ENCODE measurements at places on chromosomes 12 and 14.

DNA sequence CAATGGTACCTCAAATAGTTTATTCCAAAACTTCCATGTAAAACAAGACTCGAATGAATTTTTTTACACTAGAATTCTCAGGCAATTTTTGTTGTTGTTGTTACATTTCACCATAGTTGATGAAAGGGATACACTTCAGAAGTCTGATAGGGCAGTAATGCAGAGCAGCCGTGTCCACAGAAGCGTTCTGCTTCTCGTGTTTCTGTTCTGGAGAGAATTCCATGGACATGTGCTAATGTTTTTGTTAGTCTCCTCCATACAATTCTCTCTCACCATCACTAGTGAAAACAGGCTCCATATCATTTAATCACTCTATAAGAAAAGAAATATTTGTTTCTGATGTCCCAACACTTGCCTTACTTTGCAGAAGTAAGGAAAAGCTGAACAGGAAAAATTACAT lies 606.1 kb downstream of the SLC16A7 start:
- DNase-seq: peak; percentile 69

GRCh38 chr12:124553862-124554428 lies 13.5 kb downstream of the NCOR2 start:
- no peak for DNase-seq

GRCh38 chr14:67734675-67735074 lies 33.0 kb downstream of the RDH12 start:
- DNase-seq: peak; percentile 5

DNA sequence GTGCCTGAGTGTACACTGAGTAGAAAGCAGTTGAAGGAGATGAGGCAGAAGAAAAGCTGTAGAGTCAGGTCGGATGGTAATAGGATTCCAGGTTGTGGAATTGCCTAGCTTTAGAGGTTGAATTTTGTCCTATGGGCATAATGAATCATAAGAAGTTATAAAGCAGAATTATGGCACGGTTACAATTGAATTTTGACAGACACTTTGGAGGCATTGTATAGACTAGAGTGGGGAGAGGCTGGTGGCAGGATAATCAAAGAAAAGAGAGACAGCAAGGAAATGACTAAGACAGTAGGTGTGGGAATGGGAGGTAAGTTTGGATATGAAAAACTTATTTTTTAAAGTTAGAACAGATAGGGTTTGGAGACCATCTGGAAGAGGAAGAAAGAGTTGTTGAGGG lies 102.6 kb downstream of the NTN4 start:
- no peak for DNase-seq

GRCh38 chr12:53207042-53207441 lies at the start of gene ITGB7:
Gene ITGB7 (minus strand): TSS chr12:53207251. CDS start chr12:53200443, 6,808 bp downstream.
- DNase-seq: no peak

DNA sequence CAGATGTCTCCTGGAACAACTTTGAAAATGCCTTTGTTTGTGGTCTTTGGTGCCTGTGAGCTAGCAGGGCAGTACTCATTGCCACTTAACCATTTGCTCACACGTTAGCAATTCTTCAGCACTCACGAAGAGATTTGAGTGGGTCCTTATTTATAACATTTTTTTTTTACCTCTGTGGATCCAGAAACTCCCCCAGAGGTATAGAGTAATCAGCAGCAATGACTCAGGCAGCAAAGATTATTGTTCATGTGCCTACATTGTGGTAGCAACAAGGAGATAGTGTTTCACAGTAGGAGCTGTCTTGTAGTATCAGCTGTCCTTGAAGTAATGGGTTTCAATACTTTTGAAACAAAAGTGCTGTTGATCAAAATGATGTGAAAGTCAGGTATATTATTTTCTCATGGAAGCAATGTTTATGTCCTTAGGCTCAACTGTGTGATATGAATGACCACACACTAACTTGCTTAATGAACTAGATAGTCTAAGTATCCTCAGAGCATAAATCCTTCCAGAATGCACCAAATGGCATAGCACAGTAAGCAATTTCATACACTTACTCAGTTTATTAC lies 304.1 kb downstream of the EGLN3 start:
- peak; percentile 65 for DNase-seq

DNA sequence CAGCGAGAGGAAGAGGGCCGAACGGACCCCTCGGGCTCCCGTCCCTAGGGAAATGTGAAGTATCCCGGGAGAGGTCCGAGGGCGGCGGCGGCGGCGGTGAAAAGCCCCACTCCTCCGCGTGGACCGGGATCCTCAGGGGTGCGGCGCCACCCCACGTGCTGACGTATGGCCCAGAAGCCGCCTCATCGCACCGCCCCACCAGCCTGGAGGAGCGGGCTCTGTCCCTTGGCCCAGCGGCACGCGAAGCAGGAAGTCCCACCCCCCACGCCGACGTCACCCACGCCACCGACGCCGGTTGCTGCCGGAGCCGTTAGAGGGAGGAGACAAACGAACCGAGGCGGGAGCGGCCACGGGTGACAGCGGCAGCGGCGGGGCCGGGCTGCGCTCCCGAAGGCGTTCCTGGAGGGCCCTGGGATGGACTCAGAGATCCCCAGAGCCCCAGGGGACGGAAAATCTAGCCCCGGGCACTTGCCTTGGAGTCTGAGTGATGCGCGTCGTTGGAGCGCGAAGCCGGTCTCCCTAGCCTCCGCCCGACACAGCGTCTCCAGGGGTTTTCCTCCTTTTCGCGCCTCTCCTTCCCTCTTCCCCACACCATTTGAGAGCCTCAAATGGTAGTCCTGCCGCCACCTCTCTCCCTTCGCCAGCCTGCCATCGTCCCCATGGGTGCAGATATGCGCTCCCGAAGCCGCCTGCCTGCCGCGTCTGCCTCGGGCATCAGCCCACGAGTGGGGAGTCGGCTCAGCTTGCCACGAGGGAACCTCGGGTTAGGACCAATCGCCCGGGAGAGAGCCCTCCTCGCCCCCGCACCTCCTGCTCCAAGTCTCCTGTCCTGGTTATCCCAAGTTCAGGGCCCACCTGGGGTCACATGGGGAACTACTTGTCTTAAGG lies at the start of gene CEP83:
TSS of gene CEP83 (minus strand) at position 140 of the 888 bp plus-strand sequence. CDS start 47,377 bp downstream, outside the sequence.
- peak; percentile 93 for DNase-seq

DNA sequence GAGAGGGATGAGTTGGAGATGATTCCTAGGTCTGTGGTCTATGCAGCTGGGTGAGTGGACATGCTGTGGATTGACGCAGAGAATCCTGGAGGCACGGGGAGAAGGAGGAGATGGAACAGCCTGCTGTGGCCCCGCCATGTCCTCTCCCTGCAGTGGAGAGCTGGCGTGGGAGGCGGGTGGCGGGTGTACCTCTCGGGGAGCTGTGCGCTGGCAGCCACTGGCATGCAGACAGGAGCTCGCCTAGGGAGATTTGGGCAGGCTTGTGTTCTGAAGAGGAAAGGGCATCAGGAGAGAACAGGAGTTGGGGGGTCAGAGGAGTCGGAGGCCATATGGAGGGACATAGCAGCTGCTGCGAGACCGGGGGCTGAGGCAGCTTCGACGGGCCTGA lies 56.1 kb downstream of the TECPR2 start:
- DNase-seq: no peak

DNA sequence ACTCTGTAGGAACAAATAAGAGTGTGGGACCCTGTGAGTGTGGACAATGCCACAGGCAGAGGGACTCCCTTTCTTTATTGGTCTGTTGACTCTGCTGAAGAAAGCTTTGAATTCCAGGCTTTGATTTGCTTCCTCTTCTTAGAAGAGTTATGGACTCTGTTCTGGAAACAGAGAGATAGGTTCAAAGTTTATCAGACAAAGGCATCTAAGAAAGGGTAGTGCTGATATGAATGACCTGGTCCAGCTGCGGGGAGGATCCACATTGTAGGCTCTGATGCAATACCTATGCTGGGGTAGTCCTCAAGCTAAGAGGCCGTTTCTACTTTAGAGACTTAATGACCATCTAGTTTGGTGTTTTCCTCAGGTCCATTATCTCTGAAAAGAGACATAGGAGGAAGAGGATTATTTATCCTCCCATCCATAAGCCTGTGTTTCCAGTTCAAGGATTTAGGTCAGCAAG lies 10.7 kb upstream of the IKZF4 start:
- DNase-seq: no peak
